Activated naive CD4-positive, alpha-beta T cell treated with anti-CD3 and anti-CD28 coated beads for 36 hours (primary cell): ENCODE measurements at places on chromosomes 6 and 20.

DNA sequence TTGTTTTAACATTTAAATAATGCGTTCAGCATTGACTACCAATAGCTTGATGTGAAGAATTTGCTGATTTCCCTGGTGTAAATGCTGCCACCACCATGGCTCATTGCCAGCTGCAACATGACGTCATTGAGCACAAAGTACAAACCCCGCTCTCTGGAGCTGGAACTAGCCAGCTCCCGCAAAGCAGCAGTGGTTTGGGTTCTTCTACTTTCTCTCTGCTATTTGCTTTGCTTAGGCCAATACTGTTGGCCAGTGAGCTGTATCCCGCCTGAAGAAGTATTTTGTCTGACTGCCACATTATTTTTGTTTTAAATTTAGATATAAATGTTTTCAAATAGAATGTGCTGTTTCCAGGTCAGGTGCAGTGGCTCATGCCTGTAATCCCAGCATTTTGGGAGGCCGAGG, 47.4 kb upstream of the KIF13A start:
- no peak overlapping the region for H3K4me3 ChIP-seq
- H3K4me1 ChIP-seq: no peaks in the 10 kb centered on the region
- no peak overlapping the region for H3K27ac ChIP-seq
- peaks cover 12% of the 10 kb centered on the region for H3K27me3 ChIP-seq
- no peak for DNase-seq

GRCh38 chr20:17497821-17498580, 33.2 kb downstream of the BFSP1 start:
- H3K36me3 ChIP-seq: no peaks in the 10 kb centered on the region
- no peak for DNase-seq
- H3K27me3 ChIP-seq: no peaks in the 10 kb centered on the region
- H3K4me3 ChIP-seq: no peak overlapping the region
- H3K4me1 ChIP-seq: no peaks in the 10 kb centered on the region

DNA sequence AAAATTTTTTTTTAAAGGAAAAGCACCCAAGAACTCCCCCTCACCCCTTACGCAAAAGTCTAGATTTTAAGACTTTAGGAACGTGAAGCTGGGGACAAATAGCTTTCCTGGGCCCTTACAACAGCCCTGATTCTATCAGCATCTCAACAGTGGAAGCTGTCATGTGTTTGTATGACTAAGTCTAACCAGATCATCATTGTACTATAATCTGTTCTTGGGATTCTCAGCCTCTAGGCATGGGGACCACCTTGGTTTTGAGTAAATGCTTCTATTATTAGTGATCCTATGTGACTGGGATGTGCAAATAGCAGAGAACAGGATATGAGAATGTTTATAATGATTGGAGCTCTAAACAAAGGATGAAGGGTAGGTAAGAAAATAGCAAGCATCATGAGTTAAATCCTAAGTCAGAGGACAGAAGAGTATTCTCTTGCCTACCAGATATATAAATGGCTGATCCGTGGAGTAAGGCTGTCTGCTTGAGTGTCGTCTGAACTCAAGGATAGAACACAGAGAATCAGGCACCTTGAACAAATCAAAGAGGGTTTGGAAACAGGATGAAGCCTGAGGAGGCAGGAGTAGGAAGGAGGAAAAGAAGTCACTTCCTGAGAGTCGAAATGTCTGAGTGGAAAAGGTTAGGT, 105.7 kb upstream of the FAM184A start:
- H3K36me3 ChIP-seq: peaks cover 21% of the 10 kb centered on the region
- no peak overlapping the region for H3K4me3 ChIP-seq
- no peak for DNase-seq
- H3K4me1 ChIP-seq: peaks cover 7% of the 10 kb centered on the region
- peak overlapping the region; percentile 16 for H3K27ac ChIP-seq

DNA sequence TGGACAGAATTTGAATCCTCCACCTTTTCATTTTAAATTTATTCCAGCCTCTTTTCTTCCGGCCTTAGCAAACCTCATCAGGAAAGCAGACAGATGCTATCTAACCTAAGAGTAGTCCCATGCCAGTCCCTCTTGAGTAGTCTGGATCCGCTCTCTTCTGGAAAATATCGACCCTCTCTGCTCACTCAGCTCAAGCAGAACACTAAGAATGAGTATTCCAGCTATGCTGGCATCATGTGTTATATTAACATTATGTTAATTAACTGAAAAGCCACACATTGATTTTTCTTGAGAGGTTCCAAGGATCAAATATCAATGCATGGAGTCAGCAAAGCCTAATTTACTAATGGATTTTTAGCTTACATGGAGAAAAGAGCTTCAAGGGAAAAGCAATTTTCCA, 161.4 kb downstream of the ID4 start:
- H3K4me3 ChIP-seq: no peak overlapping the region
- no peaks in the 10 kb centered on the region for H3K27me3 ChIP-seq
- no peaks in the 10 kb centered on the region for H3K36me3 ChIP-seq
- no peak overlapping the region for H3K27ac ChIP-seq
- H3K4me1 ChIP-seq: no peaks in the 10 kb centered on the region
- no peak for DNase-seq

DNA sequence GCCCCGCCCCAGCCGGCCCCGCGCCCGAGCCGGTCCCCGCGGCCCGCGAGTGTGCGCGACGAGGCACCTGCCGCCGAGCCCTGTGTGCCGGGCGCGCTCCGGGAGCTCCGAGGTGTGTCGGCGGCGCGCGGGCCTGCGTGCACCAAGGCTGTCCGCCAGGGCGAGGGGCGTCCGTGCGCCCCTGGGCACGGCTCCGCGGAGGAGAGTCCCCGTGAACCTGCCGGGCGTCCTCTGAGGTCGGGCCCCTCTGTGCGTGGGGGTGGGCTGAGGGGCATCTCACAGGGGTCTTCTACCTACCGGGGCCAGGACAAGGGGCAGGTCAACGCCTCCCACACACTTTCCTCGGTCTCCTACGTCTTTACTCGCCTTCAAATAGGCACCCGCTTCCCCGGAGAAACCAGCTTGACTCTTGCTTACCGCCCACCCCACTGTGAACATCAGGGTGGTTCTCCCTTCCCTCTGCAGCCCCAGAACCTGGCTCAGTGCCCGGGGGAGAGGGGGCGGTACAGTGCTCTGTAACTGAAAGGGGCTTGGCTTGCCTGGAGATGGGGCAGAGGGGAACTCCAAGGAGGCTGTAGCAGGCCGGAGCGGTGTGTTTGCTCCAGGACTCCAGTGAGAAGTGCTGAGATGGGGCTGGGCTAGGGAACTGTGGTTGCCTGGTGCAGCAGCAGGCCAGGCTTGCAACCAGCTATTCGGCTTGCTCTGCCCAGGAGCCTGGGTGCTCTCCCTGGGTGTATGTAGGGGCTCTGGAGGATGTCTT, at the start of gene SAMD10:
Gene SAMD10 (minus strand): TSS at position 86 of the 760 bp plus-strand sequence. CDS start 175 bp downstream, outside the sequence.
- H3K27me3 ChIP-seq: no peaks in the 10 kb centered on the region
- H3K27ac ChIP-seq: peak within 1 kb of the TSS; percentile 94
- peaks cover 29% of the 10 kb centered on the region for H3K36me3 ChIP-seq
- peak; percentile 93 for DNase-seq
- peak within 1 kb of the TSS; percentile 84 for H3K4me3 ChIP-seq
- peaks cover 54% of the 10 kb centered on the region for H3K4me1 ChIP-seq
